ENCODE measurements at places on chromosomes 2 and 18. TPM values are rescaled to one million over a fixed set of nuclear protein-coding genes. Genes with fewer than 3 reads are reported as not detected.

DNA sequence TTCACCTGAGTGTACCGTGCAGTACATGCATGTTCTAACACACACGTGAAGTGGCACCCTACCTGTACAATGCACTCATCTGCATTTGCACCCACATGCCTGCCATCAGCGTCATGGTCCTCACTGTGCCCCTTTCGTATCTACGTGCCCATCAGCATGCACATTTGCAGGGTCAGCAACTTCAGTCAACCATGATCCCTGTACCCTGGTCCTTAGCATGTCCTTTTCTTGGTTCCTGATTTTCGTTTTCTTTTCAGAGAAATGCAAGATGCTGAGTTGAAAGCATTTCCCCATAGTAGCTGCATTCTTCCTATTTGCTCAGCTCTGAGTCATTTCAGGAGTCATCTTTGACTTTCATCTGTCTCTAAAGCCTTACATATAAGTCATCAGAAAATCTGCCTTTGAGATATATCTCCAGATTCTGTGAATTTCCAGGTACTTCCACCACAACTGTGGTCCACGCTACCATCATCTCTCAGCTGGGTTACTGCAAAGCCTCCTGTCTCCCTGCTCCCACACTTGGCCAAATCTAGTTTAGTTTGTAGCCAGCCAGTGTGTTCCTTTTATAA, 14.7 kb upstream of the PUM2 start:
- no peaks in the 10 kb centered on the region for H3K36me3 ChIP-seq
- no peaks in the 10 kb centered on the region for H3K27me3 ChIP-seq
- no peak overlapping the region for H3K4me3 ChIP-seq
- peak; percentile 68 for DNase-seq

DNA sequence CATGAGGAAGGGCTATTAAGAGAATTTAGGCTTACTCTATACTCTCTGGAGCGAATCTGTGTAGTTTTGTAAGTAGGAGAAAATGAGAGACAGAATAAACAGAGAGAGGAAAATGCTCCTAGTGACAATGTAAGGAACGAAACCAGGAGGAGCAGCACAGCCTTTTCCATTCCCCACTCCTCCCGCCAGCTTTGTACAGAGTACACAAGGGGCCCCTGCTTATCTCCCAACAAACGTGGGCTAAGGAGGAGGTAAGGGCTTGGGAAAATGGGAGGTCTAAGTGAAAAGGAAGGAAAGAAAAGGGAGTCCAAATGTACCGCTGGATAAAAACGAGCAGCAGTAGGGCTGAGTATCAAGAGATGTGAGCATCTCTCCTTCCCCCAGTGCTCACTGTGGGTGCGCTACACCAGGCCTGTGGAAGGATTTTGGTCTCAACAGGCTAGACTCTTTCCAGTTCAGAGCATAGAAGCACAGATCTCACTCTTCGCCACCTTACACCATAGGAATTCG, 12.1 kb upstream of the IHH start:
- H3K4me1 ChIP-seq: no peaks in the 10 kb centered on the region
- no peak for DNase-seq
- no peaks in the 10 kb centered on the region for H3K27me3 ChIP-seq
- no peak overlapping the region for H3K4me3 ChIP-seq
- no peak overlapping the region for H3K27ac ChIP-seq

DNA sequence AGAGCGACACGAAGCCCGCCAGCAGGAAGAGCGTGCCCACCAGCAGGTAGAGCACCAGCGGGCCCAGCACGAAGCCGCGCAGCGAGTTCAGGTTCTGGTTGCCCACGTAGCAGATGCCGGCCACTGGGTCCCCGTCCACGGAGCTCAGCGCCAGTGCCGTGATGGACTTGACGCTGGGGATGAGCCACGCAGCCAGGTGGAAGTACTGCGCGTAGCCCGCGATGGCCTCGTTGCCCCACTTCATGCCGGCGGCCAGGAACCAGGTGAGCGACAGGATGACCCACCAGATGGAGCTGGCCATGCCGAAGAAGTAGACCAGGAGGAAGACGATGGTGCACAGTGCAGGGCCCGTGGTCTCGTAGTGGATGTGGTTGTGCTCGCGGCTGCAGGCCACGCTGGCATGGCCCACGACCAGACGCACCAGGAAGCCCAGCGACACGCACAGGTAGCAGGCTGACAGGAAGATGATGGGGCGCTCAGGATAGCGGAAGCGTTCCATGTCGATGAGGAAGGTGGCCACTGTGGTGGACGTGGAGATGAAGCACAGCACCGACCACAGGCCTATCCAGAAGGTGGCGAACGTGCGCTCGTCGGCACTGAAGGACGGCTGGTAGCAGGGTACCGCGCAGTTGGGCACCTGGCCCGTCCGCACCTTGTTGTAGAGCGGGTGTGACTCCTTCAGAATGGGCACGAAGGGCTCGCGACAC, 2.1 kb downstream of the FZD5 start:
- H3K27me3 ChIP-seq: no peaks in the 10 kb centered on the region
- peak; percentile 18 for DNase-seq
- H3K36me3 ChIP-seq: no peaks in the 10 kb centered on the region
- H3K27ac ChIP-seq: no peak overlapping the region
- no peak overlapping the region for H3K4me3 ChIP-seq
- no peaks in the 10 kb centered on the region for H3K4me1 ChIP-seq

- H3K36me3 ChIP-seq: no peaks in the 10 kb centered on the region
- no peak overlapping the region for H3K4me3 ChIP-seq
- H3K27ac ChIP-seq: no peak overlapping the region
- peaks cover 2% of the 10 kb centered on the region for H3K4me1 ChIP-seq
- no peaks in the 10 kb centered on the region for H3K27me3 ChIP-seq
Observed at GRCh38 chr2:144582651-144583380, 62.9 kb upstream of the ZEB2 start.

The CCDC85A gene
- total RNA-seq: not detected

DNA sequence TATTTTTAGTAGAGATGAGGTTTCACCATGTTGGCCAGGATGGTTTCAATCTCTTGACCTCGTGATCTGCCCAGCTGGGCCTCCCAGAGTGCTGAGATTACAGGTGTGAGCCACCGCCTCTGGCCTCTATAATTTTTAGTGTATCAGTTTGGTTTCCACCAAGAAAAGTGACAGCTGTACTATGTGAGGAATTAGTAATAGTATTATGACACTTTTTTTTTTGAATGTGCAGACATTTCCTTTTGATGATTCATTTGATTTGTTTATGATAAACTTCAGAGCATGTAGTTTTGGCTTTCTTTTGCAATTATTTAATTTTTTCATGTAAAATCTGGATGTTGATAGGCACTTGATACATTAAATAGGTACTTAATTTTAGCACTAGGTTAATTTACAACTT, 61.5 kb downstream of the PTPN4 start:
- DNase-seq: no peak
- no peak overlapping the region for H3K4me3 ChIP-seq
- no peaks in the 10 kb centered on the region for H3K27me3 ChIP-seq
- H3K4me1 ChIP-seq: no peaks in the 10 kb centered on the region
- H3K27ac ChIP-seq: no peak overlapping the region
- H3K36me3 ChIP-seq: no peaks in the 10 kb centered on the region

DNA sequence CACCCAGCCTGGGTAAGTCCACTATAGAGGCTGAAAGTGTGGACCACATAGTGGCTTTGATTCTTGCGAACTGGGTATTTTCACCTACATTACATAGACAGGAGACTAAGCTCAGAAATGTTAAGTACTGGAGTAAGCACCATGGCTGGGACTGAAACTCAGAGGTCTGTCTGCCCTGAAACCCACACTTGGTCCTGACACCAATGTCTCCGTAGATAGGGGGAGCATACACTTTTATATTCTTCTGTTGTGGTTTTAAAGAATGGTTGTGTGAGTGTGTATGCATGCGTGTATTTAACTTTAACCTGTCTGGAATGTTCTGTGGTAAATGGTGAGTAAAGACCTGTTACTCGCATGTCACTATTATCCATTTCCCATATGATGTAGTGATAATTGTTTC, 10.3 kb upstream of the NPPC start:
- no peak overlapping the region for H3K4me3 ChIP-seq
- H3K4me1 ChIP-seq: no peaks in the 10 kb centered on the region
- H3K27me3 ChIP-seq: peaks cover 6% of the 10 kb centered on the region

The MALL gene
- 3.1 TPM for total RNA-seq

All from fibroblast of lung (primary cell).